Fibroblast of skin of back (primary cell): ENCODE measurements at places on chromosomes 16 and 17.

DNA sequence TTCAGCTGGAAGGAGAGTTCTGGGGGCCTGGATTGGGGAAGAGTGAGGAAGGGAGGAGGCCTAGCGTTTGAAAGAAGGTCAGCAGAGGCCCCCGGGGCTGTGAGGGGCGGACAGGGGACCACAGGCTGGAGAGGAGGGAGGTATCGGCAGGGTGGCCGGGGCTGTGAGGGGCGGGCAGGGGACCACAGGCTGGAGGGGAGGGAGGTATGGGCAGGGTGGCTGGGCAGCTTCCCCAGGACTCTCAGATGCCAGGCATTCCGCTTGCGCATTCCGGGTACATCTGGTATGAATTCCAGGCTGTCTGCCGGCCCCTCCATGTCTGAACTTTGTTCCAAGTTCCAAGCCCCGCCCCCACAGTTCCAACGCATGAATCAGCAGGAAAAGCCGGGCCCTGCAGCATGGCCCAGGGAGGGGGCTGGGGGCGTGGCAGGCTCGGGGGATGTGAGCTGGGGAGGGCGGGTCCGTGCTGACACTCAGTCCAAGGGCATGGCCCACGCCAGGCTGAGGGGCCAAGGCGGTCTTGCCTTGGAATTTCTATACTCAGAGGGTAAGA lies 4.3 kb upstream of the TLCD2 start:
- DNase-seq = peak; percentile 99

DNA sequence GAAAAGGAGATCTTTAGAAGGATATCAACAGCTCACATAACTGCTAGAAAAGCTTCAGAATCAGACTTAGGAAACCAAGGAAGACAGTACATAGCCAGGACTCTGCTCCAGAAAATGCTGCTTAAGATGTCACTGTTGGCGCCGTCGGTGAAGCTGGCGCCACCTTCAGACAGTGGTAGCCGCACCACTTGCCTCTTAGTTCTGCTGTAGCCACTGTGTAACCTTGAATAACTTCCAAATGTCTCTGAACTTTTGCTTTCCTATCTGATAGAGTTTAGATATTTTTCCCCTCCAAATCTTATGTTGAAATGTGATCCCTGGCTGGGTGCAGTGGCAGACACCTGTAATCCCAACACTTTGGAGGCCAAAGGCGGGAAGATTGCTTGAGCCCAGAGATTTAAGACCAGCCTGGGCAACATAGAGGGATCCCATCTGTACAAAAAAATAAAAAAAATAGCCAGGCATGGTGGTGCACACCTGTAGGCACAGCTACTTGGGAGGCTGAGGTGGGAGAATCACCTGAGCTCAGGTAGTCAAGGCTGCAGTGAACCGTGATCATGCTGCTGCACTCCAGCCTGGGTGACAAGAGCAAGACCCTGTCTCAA lies 6.3 kb upstream of the USP31 start:
- DNase-seq = no peak

- DNase-seq = no peak
Measured at GRCh38 chr16:87358696-87359095, 24.9 kb downstream of the FBXO31 start.

GRCh38 chr17:70654706-70655105 lies 485.4 kb downstream of the KCNJ2 start:
- DNase-seq = no peak

- DNase-seq = no peak
Measured at GRCh38 chr17:76707985-76708807, 2.6 kb downstream of the MXRA7 start.

DNA sequence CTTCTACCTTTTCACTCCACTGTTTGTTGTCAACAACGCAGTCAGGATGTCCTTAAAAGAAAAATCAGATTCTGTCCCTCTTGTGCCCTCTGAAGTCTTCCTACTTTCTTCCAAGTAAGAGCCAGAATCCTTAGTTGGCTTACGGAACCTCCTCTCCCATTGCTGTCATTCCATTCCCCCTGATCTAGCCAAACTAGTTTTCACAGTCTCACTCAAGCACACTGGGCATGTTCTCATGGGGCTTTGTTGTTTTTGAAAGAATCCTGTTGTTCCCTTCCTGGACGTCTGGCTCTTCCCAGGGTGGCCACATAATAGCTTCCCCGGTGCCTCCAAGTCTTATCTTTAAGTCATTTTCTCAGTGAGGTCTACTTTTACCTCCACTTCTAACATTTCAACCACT lies 158.6 kb upstream of the ELAC2 start:
- no peak for DNase-seq

DNA sequence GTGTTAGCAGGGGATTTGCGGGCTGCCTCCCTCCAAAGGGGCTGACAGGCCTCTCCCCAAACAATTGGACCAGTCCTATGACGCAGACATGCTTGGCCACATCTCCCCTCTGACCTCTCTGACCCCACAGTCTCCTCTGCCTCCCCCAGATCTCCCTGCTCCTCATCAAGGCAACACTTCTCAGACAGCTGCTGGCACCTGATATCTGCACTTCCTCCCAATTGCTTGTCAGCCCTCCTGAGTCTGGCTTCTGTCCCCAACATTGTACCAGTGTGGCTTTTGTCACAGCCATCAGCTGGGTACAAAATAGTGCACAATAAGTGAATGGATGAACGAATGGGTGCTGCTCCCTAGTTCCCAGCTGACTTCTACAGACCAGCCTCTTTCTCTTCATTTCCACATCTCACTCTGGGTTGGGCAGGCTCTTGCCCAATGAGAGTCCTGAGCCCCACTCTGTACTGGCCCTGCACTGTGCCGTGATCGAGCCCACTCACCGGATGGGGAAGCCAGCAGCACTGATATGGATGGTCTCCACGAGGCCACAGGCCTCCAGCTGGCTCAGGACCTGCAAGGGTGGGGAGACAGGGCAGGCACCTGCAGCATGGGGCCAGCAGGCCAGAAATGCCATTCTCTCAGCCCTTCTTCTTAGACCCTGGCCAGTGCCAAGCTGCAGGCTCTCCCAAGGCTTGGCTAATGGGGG lies 17.1 kb downstream of the ZNHIT3 start:
- no peak for DNase-seq

GRCh38 chr17:55513885-55514590 lies 2.8 kb upstream of the SMIM36 start:
- DNase-seq = peak; percentile 62

DNA sequence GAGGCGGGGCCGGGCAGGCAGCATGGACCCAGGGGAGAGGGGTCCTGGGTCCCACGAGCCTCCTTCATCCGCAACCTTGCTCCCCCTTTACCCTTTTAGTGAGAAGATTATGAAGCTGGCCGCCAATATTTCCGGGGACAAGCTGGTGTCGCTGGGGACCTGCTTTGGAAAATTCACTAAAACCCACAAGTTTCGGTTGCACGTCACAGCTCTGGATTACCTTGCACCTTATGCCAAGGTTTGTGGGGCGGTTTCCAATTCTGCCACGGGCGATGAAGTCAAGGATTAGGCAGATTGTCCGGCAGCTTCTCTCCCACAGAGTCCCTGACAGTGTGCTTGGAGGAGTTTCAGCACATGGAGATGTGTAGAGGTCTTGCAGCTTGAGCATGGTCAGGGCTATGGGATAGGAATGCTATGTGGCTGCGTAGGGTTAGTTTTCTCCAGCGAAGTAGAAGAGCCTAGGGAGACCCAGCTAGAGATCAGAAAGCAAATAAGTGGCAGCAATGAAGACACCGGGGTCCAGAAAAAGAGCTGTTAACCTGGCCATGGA lies 598 bp downstream of the NIP7 start:
- peak; percentile 5 for DNase-seq

DNA sequence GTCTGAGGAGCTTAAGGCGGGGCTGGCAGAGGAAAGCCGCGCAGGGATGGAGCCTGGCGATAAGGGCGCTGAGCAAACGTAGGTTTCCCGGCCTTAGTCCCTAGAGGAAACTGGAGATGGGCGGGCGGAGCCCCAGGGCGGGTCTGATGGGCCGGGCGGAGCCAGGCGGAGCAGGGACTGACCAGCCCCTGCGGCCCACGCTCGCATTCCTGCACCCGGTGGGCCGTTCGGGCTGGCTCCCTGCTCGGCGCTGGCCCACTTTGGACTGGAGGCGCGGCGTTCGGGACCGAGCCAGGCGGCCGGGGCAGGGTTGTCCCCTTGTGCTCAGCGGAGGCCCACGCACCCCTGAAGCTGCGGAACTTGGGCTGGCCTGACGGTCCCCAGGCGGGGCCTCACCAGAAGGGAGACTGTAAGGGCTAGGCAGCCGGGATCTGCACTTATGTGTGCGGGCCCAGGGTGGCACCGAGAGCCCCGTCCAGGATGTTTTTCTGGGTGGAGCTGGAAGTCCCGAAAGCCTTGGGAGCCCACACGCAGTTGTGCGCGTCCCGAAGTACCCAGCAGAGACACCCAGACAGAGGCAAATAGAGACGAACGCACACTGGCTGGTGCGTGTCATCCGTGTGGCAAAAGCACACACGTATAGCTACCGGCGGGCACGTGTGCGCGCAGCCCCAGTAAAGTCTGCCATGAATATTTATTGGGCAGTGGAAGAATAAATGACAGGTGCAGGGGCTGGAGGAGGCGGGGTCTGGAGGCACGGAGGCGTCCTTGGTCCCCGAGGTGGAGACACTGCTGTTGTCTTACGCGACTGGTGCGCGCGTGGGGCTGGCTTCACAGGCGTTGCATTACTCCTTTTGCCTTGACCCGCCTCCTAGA lies 1.4 kb downstream of the PYDC1 start:
- DNase-seq = peak; percentile 44

DNA sequence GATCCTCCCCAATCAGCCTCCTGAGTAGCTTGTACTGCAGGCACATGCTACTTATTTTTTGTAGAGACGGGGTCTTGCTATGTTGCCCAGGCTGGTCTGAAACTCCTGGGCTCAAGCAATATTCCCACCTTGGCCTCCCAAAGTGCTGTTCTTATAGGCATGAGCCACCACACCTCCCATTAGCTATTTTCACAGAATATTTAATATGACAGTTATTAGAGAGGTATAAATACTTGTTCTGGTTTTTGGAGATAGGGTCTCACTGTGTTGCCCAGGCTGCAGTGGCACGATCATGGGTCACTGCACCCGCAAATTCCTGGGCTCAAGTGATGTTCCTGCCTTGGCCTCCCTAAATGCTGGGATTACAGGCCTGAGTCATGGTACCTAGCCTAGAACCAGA lies 21.1 kb downstream of the ZNF213 start:
- no peak for DNase-seq

DNA sequence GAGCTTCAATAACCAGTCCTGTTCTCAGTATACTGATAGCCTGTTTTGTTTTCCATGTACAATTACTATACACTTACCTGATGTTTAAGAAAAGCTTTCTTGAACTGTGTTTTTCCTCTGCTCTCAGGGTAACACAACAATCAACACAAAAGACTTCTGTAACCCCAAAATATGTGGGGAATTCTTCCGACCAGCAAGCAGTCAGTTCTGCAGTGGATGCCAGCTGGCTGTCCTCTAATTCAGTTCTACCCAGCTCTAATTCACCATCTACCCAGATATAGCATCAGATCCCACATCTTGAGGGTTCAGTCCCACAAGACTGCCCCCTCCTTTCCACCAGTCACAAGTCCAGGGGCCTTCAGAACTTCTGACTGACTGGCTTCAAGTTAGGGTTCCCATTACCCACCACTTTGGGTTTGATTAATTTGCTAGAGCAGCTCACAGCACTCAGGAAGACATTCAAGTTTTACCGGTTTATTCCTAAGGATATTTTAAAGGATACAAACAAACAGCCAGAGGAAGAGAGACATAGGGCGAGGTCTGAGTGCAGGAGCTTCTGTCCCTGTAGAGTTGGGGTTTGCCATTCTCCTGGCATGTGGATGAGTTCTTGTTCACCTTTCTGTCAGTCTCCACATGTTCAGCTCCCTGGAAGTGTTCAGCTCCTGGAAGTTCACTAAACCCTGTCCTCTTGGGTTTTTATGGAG lies 178.2 kb downstream of the CHD9 start:
- no peak for DNase-seq

GRCh38 chr16:2686912-2687507 lies 4.7 kb downstream of the KCTD5 start:
- no peak for DNase-seq

GRCh38 chr16:11297492-11298142 lies 16.5 kb upstream of the PRM1 start:
- DNase-seq = peak; percentile 41

DNA sequence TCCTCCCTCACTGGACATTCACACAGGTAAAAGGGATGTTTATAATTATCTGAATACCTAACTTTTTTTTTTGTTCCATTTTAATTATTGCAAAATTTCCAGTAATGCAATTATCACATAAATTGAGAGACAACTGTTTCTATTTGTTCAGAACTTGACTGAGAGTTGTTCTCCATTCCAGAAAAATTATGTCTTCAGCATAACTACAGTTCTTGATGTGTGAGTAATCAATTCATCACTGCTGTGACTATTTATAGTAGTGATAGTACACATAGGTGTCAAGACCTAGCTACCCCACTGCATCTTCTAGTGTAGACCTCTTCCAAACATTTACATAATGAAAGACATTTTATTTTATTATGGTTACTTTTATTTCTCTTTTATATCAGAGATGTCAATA lies 5.8 kb upstream of the TNRC6A start:
- DNase-seq = peak; percentile 47

DNA sequence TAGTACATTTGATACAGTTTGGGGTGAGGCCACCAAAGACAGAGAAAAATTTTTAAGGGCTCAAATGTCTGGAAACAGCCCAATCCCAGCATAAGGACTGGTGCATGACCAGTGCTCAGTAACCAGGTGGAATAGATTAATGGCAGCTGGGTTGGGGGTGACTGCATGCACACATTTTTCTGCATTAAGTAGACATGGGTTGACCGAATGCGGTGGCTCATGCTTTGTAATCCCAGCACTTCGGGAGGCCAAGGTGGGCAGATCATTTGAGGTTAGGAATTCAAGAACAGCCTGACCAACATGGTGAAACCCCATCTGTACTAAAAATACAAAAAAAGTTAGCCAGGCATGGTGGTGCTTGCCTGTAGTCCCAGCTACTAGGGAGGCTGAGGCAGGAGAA lies 121.1 kb upstream of the HSBP1 start:
- no peak for DNase-seq

DNA sequence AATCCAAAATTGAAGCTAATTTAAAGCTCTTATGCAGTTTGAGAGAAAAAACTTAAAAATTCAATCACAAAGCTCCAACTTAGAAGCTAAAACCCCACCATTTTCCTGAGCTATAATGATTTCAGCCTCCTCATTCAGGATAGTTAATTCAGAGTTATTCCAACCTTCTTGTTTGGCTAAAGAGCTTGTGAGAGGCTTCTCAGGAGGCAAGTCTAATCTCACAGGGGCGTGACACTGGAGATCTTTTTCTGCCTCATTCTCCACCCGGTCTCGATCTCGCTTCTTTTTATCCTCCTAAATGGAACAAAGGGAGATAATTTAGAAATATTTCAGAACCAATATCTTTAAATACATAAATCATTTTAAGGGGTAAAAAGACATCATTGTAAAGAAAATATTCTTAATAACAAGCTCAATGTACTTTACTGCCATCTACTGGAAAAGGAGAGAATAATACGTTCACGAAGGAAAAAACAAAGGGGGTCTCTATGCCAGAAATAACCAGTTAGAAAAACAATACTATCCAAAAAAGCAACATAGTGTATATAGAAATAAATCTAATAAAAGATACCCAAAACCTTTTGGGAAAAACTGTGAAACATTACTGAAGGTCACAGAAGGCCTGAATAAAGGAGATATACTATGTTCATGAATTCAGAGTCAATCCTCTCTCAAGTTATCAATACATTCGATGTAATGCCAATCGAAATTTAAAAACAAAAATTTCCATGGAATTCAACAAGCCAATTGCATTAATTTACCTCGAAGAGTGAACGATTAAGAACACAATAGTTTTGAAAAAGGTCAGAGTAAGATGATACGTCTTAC lies 13.9 kb downstream of the BRD7 start:
- DNase-seq = peak; percentile 24
